Activated effector memory CD4-positive, alpha-beta T cell treated with Interleukin-2 at 50 U/mL for 16 hours (primary cell): ENCODE measurements at places on chromosomes 7 and 10.

GRCh38 chr7:144820552-144820951 lies 15.3 kb downstream of the TPK1 start:
- DNase-seq, result no peak

GRCh38 chr7:27156508-27156898 lies at the start of gene HOXA7:
Gene HOXA7 (minus strand): TSS chr7:27156675. CDS start chr7:27156545, 130 bp downstream.
- DNase-seq, result no peak

DNA sequence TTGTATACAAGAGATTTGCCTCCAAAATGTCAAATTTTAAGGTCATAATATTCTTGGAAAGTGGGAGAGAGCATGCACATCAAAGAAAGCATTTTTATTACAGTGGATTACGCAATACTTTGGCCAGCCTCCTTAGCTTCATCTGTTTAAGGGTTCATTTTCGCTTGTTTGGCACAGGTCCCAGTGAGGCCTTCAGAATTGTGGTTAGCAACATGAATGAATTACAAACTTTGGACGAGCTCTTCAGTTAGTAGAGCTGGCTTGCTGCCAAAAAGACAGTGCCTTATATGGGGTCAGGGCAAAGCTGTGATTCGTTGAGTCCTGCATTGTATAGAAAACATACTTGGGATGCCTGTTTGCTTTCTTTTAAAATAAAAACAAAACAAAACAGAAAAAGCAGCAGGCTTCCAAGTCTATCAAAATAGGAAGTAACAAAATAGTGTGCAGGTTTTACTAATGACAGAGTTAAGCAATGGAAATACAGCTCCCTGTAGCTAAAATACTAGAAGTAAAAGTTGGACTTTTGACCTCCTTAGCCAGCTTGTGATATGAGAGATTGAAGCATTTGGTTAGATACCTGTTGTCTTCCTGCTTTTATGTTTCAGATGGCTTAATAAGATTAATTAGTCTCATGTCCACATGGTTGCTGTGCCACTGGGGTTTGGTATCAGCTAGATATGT lies 190.8 kb downstream of the MLLT10 start:
- peak; percentile 19 for DNase-seq

GRCh38 chr7:128731184-128731583 lies 8.0 kb upstream of the CALU start:
- DNase-seq, result no peak

GRCh38 chr7:40656349-40656748 lies 521.5 kb downstream of the SUGCT start:
- no peak for DNase-seq

GRCh38 chr10:76469675-76470074 lies 1038.3 kb downstream of the LRMDA start:
- no peak for DNase-seq

- DNase-seq, result no peak
Observed at GRCh38 chr10:46328853-46329689, 42.3 kb downstream of the ANTXRL start.

DNA sequence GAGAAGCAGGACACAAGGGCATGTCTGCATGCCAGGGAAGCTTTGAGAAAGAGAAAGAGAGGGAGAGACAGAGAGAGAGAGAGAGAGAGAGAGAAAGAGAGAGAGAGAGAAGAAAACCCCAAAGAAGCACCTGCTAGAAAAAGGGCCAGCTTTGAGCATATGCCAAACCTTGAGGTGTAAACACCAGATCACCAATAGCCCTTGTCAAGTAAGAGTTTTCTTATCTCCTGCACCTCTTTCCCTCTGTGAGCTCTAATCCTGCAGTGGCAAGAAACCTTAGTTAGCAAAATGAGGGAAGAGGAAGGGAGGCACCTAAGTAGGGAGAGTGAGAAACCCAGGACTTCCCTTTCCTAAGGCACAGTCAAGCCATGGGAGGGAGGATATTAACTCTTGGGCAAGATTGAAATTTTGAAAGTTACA lies 11.3 kb upstream of the TRDMT1 start:
- DNase-seq, result no peak

GRCh38 chr7:151837285-151838042 lies 39.5 kb downstream of the PRKAG2 start:
- DNase-seq, result no peak

DNA sequence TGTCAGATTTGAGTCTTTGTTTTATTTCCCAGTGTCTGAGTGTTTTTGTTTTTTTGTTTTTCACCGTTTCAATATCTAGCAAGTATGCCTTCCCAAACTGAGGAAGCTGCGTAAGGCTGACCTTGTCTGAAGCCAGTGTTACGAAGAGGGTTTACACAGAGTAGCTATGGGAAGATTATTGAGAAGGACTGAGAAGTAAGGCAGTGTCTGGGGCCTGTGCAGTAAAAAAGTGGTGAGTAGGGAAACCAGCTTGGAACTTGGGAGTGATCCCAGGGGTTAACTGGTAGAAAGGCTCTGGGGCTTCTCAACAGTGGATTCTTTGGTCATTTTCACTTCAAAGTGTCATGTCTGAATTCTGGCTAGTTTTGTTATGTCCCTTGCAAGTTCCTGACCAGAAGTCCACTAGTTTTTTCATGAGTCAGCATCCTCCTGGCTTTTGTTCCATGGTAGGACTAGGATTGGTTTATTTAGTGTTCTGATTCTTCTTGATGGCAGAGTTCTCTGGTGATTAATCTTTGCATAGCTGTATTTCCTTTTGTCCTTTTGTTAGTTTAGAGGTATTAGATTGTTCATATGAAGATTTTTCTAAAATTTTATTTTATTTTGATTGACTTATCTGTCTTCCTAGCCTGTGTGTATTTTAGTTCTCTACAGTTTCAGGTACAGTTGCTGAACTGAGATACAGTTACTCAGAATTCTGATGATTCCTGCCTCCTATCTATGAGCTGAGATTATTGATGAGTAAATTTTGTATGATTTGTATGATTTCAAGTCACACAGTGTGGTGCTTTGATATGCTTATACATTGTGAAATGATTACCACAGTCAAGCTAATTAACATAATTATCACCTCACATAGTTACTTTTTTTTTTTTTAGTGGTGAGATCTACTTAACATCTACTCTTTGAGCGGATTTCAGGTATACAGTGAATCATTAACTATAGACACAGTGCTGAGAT lies 19.0 kb downstream of the GARS1 start:
- DNase-seq, result no peak

- no peak for DNase-seq
Observed at GRCh38 chr10:75062506-75063299, 48.8 kb upstream of the SAMD8 start.

DNA sequence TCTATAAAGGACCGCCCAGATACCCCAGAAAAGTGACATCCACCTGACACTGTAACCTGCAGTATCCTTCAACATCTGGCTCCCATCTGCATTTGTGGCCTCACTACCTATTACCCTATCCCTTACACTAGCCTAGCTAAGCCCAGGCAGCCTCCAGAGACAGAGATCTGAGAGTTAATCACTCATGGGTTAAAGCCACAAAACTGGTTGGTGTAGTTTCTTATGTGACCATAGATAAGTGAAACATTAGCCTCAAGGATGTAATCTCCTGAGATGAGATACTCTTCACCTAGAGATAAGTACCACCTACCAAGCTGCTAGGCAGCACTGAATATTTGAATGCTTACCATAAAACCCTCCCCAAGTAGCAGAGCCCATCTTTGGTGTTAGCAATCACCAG lies 35.4 kb downstream of the CTTNBP2 start:
- no peak for DNase-seq

- DNase-seq, result no peak
Observed at GRCh38 chr10:22489975-22490374, 144.7 kb downstream of the SPAG6 start.

GRCh38 chr7:117889611-117890010 lies 16.4 kb upstream of the CTTNBP2 start:
- DNase-seq, result no peak

GRCh38 chr7:152054367-152055230 lies 29.1 kb downstream of the GALNT11 start:
- no peak for DNase-seq

GRCh38 chr10:49194212-49194920 lies 6.2 kb upstream of the TMEM273 start:
- DNase-seq, result no peak

DNA sequence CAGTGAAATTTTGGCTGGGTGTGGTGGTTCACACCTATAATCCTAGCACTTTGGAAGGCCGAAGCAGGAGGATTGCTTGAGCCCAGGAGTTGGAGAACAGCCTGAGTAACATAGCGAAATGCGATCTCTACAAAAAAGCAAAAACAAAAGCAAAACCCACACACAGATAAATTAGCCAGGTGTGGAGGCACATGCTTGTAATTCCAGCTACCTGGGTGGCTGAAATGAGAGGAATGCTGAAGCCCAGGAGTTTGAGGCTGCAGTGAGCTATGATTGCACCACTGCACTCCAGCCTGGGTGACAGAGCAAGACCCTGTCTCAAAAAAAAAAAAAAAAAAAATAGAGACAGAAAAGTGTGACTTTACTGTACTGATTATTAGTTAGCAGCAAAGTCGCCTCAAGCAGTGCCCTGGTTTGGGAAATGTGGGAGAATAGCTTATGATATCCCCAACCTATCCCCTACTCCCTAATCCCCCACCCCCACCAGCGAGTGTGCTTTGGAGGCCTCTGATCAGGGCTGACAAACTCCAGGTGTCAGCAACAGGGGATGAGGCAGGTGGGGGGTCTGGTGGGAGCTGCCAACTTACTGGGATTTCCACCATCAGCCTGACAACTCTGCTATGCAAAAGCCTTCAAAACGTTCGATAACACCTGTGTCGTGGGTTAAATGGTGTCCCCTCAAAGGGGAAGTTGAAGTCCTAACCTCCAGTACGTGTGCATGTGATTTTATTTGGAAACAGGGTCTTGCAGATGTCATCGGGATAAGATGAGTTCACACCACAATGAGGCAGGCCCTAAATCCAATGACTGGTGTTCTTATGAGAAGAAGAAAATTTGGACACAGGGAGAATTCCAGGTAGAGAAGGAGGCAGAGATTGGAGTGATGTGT lies 124.7 kb upstream of the SDK1 start:
- no peak for DNase-seq

- no peak for DNase-seq
Observed at GRCh38 chr7:105896407-105896911, 20.1 kb upstream of the ATXN7L1 start.

GRCh38 chr7:80589631-80590030 lies 48.8 kb upstream of the CD36 start:
- DNase-seq, result no peak

- peak; percentile 18 for DNase-seq
Observed at GRCh38 chr7:141071260-141071854, 2.5 kb upstream of the TMEM178B start.

GRCh38 chr10:76961841-76962240 lies 675.8 kb downstream of the KCNMA1 start:
- DNase-seq, result no peak

DNA sequence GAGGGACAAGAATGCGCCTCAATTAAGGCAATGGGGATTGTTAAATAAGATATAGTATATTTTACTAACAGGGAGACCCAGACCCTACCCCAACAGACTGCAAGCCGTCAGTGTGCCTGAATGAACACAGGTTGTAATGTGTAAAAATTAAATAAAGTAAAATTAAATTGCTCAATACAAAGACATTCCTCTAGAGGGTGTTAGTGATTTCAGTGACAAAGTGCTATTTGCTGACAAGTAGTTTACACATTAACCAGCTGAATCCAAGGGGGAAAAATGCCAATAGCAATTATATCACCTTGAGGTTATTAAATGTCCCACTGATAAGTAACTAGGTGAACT lies 110.5 kb downstream of the EBF3 start:
- DNase-seq, result no peak

DNA sequence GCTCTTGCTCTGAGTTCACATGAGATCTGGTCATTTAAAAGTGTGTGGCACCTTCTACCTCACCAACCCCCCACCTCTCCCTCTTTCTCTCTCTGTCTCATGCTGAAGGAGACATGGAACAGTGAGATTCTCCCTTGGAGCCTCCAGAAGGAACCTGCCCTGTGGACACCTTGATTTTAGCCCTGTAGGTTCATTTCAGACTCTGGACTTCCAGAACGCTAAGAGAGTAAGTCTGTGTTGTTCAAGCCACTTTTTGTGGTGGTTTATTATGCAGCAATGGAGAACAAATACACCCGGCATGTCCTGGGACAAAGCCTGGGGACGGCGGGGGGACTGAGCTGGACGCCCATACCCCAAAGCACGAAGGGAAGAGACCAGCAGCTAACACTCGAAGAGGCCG lies 20.7 kb upstream of the GIMAP8 start:
- no peak for DNase-seq

DNA sequence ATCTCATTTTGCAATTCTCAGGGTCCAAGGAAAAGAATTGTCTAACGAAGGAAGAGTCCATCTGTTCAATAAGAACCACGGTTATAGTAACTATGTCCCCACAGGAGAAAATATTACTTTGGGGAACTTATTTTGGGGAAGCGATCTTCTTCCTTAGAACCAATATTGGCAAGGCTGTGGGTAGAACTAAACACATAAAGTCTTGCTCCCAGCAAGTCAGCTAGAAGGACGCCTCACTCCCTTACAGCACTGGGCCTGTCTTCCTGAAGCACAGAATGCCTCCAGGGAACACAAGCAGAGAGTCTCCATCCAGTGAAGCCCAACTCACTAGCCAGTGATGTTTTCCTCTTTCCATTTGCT lies 30.2 kb downstream of the C10orf71 start:
- DNase-seq, result no peak

DNA sequence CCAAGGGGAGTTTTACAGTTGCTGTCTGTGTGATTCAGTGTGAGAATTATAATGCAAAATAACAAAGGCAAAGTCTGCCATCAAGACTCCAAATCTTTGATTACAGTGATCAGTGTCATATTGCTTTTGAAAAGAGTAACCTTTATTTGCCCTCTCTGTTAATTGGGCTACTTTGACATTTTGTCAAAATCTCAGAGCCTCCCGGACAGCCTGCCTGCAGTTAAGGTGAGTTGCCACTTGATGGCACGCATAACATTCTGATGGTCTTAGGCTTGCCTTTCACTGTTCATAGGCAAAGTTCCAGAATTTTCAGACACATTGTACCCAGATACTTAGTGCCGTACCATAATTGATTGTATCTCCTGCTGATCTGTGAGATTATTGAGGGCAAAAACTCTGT lies 253.5 kb downstream of the ABCA13 start:
- no peak for DNase-seq

GRCh38 chr10:98259606-98260315 lies 8.2 kb downstream of the LOXL4 start:
- DNase-seq, result no peak

DNA sequence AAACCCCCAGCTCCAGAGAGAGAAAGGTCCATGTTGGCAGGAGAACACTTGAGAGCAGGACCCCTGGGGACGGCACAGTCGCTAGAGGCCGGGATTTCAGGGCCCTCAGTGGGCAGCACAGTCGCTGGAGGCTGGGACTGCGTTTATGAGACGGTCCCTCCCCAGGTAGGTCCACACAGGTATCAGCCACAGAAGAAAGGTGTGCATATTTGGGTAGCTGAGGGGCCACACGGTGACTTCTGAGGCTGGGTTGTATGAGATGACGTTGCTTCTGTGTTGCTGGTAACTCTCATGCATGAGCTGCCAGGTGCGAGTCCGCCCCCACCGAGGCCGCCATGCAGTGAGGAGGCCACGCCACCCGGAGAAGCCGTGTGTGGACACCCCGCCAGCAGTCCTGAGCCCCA lies 56.9 kb upstream of the PPP2R2D start:
- DNase-seq, result no peak

DNA sequence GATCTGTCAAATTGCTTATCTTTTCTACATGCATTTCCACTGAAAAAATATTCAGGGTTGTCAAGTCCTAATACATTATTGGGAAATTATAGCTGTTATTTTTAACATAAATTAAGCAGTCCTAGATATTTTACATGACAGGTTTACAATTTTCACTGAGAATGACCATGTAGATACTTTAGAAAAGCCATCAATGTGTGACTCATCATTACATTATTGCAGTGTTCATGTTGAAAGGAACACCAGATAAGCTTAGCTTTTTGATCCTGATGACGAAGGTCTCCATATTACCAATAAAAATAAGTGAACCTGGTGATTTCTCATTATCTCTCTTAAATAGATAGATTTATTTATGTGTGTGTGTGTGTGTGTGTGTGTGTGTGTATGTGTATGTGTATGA lies 529.5 kb upstream of the PCDH15 start:
- DNase-seq, result no peak
